ENCODE measurements at places on chromosomes 11 and 22. TPM values are rescaled to one million over a fixed set of nuclear protein-coding genes. Genes with fewer than 3 reads are reported as not detected.

GRCh38 chr11:33452836-33453624 lies 195.8 kb downstream of the HIPK3 start:
- no peaks in the 10 kb centered on the region for H3K27me3 ChIP-seq
- DNase-seq = no peak
- no peaks in the 10 kb centered on the region for H3K4me1 ChIP-seq
- no peaks in the 10 kb centered on the region for H3K36me3 ChIP-seq
- no peak overlapping the region for H3K27ac ChIP-seq

DNA sequence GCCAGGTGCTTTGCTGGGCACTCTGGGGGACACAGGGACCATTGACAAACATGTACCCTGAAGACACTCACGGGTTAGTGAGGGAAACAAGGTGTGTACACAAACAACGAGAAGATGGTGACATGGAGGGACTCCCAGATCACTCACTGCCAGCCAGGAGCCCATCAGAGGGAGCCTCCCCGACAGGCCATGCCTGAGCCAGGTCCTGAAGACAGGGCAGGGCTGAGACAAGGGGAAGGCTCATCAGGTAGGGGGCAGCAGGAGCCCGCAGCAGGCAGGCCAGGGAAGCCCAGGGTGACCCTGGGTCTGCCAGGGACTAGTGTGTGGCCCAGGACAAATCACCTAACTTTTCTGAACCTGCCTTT lies 127.9 kb downstream of the BUD13 start:
- no peak overlapping the region for H3K27ac ChIP-seq
- H3K4me3 ChIP-seq = no peak overlapping the region
- no peaks in the 10 kb centered on the region for H3K36me3 ChIP-seq

- no peak for DNase-seq
- H3K27ac ChIP-seq = no peak overlapping the region
- no peaks in the 10 kb centered on the region for H3K27me3 ChIP-seq
- H3K4me3 ChIP-seq = no peak overlapping the region
- no peaks in the 10 kb centered on the region for H3K4me1 ChIP-seq
Observed at GRCh38 chr11:10029386-10030121, 264.5 kb downstream of the SBF2 start.

SPON1 gene
- total RNA-seq = 0.22 TPM

DNA sequence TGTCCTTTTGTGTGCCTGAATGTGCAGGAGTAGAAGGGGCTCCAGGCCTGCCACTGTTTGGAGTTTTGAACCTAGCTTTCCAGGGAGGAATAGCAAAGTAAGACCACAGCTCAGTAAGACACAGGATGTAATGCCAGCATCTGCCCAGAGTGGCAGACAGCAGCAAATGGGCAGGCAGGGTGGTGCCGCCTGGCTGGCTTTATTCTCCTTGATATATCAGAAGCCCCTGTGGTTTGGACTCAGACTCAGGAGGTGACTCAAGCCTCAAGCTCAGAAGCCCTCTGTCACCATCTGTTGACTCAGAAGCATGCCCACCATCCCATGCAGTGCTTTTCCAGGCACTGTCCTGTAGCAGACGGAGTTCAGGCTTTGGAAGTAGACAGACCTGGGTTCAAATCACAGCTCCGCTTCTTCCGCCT lies 72.7 kb upstream of the TTC12 start:
- H3K4me3 ChIP-seq = no peak overlapping the region
- no peaks in the 10 kb centered on the region for H3K27me3 ChIP-seq
- no peak for DNase-seq

MUC15 gene
- not detected for total RNA-seq

- no peaks in the 10 kb centered on the region for H3K4me1 ChIP-seq
- peaks cover 16% of the 10 kb centered on the region for H3K36me3 ChIP-seq
- H3K4me3 ChIP-seq = no peak overlapping the region
Observed at GRCh38 chr11:121810291-121810690, 305.7 kb downstream of the BLID start.

DNA sequence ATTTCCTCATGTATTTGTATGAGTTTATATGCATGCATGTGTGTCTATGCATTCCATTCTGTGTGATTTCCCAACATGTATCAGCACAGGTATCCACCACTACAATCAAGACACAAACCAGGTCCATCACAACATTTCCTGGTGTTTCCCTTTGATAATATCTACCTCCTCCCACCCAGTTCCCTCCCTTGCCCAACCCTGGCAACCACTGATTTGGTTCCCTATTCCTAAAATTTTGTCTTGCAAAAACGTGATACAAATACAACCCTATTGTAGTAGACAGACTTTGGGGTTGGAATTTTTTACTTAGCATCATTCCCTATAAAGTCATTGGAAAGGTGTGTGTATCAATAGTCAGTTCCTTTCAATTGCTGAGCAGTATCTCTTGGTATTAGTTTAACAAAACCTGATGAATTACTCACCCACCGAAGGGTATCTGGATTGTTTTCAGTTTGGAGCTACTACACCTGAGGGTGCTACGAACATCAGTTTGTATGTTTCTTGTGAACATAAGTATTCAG lies 51.8 kb upstream of the IGLL5 start:
- no peak overlapping the region for H3K27ac ChIP-seq
- no peaks in the 10 kb centered on the region for H3K4me1 ChIP-seq
- no peak overlapping the region for H3K4me3 ChIP-seq
- peaks cover 7% of the 10 kb centered on the region for H3K27me3 ChIP-seq
- no peaks in the 10 kb centered on the region for H3K36me3 ChIP-seq

WEE1 gene
- 142 TPM for total RNA-seq

- DNase-seq = no peak
- H3K27ac ChIP-seq = no peak overlapping the region
- no peaks in the 10 kb centered on the region for H3K4me1 ChIP-seq
- H3K4me3 ChIP-seq = no peak overlapping the region
- no peaks in the 10 kb centered on the region for H3K36me3 ChIP-seq
Observed at GRCh38 chr11:69539416-69540117, 58.1 kb downstream of the LINC01488 start.

GRCh38 chr22:39277142-39277607 lies 32.4 kb upstream of the PDGFB start:
- DNase-seq = no peak
- no peak overlapping the region for H3K4me3 ChIP-seq
- H3K36me3 ChIP-seq = peaks cover 6% of the 10 kb centered on the region
- H3K27ac ChIP-seq = no peak overlapping the region
- peaks cover 4% of the 10 kb centered on the region for H3K4me1 ChIP-seq
- no peaks in the 10 kb centered on the region for H3K27me3 ChIP-seq

DNA sequence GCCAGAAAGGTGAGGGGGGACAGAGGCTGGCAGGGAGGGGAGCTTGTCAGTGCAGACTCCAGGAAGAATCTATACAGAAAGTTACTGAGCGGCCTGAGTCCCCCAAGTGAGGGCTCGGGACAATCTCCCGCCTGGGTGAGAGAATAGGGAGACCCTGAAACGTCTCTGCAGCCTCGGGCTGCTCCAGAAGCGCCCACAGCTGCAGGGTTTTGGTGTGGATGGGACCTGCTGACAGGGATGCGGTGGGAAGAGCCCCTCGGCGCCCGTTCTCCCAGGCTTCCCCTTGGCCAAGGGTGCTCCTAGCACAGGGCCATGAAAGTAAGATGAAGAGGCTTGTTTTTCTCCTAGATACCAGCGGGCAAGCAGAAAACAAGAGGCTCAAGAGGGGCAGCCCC lies 743 bp upstream of the RCE1 start:
- no peak overlapping the region for H3K27ac ChIP-seq
- H3K27me3 ChIP-seq = no peaks in the 10 kb centered on the region
- H3K4me1 ChIP-seq = no peaks in the 10 kb centered on the region
- peaks cover 13% of the 10 kb centered on the region for H3K36me3 ChIP-seq
- DNase-seq = no peak
- peak overlapping the region; percentile 91 for H3K4me3 ChIP-seq

GRCh38 chr11:99865951-99866350 lies 821.1 kb upstream of the ARHGAP42 start:
- H3K4me1 ChIP-seq = no peaks in the 10 kb centered on the region
- no peaks in the 10 kb centered on the region for H3K27me3 ChIP-seq
- H3K36me3 ChIP-seq = no peaks in the 10 kb centered on the region

DNA sequence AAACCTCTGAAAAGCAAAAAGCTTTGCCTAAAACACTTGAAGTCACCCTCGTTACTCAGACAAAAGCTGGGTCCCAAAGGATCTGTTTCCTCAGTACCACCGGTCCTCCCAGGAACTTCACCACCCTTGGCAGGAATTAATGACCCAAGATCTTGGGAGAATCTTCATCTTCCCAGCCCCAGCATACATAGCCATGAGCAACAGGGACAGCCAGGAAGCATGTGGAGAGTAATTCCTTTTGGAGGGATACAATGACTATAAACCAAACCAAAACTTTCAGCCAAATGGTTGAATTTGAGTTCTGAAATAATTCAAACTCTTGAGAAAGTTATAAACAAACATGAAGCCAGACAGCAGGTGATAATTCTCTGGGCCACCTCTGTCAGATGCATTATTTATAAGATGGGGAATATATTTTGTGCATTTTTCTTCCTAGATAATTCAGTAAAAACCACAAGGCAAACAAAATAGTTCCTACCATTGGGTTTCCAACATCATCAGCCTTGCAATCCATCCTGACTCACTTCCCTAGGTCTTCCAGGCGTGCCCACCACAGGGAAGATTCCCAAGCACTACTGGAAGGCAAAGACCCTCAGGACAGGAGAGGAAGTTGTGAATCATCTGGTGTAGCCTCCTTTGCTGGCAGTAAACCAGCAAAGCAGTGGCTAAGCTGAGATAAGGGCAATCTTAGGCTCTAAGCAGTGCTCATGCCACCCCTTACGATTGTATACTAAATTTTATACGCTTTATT lies 71.7 kb upstream of the DRD2 start:
- H3K27ac ChIP-seq = no peak overlapping the region
- no peaks in the 10 kb centered on the region for H3K27me3 ChIP-seq
- H3K36me3 ChIP-seq = no peaks in the 10 kb centered on the region
- no peak for DNase-seq
- H3K4me1 ChIP-seq = no peaks in the 10 kb centered on the region

DNA sequence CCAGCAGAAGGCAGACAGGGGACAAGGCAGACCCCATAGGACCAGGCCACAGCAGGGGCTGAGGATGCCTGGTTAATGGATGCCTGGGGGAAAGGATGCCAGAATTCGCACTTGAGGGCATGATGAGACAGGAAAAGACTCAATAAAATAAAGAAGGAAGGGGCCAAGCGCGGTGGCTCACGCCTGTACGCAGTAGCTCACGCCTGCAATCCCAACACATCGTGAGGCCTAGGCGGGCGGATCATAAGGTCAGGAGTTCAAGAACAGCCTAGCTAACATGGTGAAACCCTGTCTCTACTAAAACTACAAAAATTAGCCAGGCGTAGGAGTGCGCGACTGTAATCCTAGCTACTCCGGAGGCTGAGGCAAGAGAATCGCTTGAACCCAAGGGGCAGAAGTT lies 9.8 kb downstream of the APOBEC3D start:
- DNase-seq = peak; percentile 25
- no peaks in the 10 kb centered on the region for H3K4me1 ChIP-seq
- H3K27me3 ChIP-seq = no peaks in the 10 kb centered on the region
- H3K27ac ChIP-seq = no peak overlapping the region

- no peak overlapping the region for H3K4me3 ChIP-seq
- no peak overlapping the region for H3K27ac ChIP-seq
- peaks cover 4% of the 10 kb centered on the region for H3K36me3 ChIP-seq
- peaks cover 10% of the 10 kb centered on the region for H3K4me1 ChIP-seq
- no peaks in the 10 kb centered on the region for H3K27me3 ChIP-seq
Observed at GRCh38 chr11:131609337-131609736, 238.9 kb downstream of the NTM start.

DNA sequence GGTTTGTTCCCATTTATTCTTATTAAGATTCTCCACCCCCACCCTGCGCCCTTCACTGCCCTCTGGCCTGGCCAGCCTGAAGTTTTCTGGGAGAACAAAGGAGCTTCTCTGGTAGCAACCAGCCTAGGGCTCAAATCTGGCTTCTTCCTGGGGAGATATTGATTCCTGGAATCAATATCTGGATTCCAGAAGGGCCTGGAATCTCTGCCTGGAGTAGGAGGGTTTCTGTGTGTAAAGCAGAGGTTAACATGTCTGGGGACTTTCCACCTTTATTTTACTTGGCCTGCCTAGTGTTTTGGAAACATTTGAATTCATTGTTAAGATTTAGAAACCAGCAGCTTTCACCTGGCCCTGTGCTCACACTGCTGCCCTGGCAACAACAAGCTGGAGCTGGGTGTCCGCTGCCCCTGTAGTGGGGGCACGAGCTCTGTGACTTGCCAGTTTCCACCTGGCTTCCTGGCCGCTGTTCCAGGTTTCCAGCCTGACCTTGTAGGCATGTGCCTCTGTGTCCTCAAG lies 5.5 kb downstream of the C11orf91 start:
- no peak overlapping the region for H3K4me3 ChIP-seq
- DNase-seq = no peak
- no peaks in the 10 kb centered on the region for H3K36me3 ChIP-seq
- H3K27me3 ChIP-seq = no peaks in the 10 kb centered on the region
- H3K4me1 ChIP-seq = peaks cover 5% of the 10 kb centered on the region

DNA sequence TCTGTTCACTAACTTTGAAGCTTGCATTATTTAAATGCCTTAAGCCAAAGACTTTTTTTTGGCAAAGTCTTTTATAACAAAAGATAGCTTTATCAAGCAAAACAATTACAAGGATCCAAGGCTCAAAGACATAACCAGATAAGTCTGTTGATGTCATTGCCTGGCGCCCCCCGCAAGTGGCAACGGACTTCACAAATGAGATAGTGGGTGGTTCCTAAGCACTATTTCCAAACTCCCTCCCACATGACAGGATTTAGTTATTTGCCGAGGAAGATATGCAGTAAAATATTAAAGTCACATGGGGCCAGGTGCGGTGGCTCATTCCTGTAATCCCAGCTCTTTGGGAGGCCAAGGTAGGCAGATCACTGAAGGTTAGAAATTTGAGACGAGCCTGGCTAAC lies 194.2 kb upstream of the DDI1 start:
- no peaks in the 10 kb centered on the region for H3K36me3 ChIP-seq
- H3K4me3 ChIP-seq = no peak overlapping the region
- no peak for DNase-seq
- no peaks in the 10 kb centered on the region for H3K4me1 ChIP-seq
- no peak overlapping the region for H3K27ac ChIP-seq

DNA sequence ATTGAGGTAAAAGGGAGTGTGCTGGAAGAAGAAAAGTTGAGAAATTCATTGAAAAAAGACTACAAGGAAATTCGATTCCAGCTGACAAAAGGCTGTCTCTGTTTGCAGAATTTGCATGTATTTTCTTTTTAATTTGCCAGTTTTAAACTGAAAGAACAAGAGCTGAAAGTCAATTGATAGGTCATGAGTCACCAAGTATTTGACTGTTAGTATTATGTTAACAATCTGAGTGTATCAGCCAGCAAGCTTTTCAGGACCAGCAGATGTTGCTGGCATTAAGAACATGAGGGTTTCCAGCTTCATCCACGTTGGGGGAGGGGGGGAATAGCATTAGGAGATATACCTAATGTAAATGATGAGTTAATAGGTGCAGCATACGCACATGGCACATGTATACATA lies 726.7 kb downstream of the METTL15 start:
- H3K36me3 ChIP-seq = no peaks in the 10 kb centered on the region
- H3K4me1 ChIP-seq = peaks cover 10% of the 10 kb centered on the region
- no peaks in the 10 kb centered on the region for H3K27me3 ChIP-seq
- DNase-seq = no peak
- no peak overlapping the region for H3K4me3 ChIP-seq

DNAL4 gene
- total RNA-seq = 8.9 TPM
